ENCODE measurements at places on chromosomes 5 and 9.

DNA sequence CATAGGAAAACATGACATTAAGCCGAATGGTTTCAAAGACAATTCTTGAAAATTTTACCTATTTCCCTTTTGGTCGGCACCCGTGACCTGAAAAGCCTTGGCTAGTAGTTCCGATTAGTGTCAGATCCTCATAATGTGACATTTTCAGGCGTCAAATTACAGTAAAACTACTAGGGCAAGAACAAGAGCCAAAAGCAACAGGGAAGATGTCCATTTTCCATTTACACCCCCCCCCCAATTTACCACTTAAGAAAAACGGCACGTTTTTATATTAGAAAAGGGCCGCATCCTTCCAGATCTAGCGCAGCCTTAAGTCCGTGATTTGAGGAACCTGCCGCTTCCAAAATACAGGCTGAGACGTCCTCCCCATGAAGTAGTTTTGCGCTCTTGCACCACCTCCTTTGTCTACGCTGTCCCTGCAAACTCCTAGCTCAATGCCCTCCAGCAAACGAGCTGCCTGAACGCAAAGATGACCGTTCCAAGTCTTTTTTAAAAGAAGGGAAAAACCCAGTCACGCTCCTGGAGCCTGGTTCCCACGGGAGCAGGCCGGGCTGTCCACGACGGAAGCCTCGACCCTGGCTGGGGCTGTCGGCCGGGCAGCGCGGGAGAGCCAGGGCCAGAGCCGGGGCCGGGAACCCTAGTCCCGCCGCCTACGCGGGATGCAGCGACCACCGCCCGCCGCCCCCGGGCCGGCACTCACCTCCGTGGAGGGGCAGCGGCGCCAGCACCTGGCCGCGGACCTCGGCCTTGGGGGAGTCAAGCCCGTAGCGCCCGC lies 616 bp downstream of the RNF130 start:
- no peak for DNase-seq

- DNase-seq = no peak
Observed at GRCh38 chr9:78525986-78526560, 229.1 kb downstream of the PSAT1 start.

DNA sequence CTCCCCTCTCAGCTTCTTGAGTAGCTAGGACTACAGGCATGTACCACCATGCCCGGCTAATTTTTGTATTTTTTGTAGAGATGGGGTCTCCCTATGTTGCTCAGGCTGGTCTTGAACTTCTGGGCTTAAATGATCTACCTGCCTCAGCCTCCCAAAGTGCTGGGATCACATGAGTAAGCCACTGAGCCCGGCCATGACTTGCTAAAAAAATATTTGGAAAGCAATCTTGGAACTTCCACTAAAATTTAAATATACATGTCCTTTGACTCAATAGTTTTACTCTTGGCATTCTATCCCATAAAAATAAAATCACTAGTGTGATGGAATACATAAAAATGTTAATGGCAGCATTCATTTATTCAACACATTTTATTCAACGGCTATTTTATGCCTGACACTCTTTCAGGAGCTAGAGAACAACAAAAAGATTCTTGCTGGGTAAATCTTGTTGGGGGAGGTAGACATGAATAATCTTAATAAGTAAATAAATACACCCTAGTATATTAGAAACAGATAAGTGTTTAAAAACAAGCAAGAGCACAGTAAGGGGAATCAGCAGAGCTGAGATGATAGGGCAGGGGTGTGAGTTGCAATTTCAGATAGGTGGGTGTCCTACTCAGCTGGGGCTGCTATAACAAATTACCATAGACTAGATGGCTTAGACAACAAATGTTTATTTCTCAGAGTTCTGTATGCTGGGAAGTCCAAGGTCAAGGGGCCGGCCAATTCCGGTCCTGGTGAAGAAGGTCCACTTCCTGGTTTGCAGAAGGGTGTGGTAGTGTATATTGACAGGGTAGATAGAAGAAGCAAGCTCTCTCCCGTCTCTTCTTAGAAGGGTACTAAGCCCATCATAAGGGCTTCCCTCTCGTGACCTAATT lies 50.7 kb downstream of the KCNV2 start:
- DNase-seq = no peak

- DNase-seq = no peak
Observed at GRCh38 chr9:14342736-14343135, 28.8 kb upstream of the NFIB start.

DNA sequence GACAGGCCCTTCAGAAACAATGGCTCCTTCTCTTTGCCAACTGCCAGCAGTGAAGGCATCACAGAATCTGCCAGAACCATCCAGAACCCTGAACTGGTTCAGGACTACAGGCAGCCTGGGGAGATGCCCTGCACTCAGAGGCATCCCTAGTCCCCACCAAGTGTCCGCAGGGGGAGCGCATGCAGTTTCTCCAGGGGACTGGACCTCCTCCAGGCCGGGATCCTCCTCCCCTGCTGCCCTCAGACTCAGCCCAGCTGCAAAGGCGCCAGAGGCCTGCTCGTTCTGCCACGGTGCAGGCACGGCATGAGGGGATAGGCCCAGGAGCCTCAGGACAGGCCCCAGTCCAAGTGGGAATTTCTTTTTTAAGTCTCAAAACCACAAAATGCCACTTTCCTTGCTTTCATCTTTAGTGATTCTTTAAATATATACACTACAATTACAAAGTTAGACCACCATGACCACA lies 72.0 kb downstream of the SEMA4D start:
- DNase-seq = no peak

DNA sequence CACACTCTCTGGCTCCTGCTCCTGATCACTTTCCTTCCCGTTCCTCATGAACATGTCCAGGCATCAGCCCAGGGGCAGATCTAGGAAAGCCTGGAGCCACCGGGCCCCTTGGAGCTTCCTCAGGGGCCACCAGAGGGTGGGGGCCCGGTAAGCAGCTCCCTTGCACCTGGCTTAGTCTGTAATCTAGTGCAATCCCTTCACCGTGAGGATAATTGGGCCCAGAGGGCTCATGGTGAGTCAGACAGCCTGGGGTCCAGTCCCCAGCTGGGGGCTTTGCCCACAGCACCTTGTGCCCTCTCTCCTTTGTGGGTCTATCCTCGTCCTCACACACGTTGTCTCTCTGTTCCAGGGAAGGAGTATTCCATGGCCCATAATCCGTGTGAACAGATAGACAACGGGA lies 10.4 kb upstream of the ALDH1B1 start:
- DNase-seq = peak; percentile 38

DNA sequence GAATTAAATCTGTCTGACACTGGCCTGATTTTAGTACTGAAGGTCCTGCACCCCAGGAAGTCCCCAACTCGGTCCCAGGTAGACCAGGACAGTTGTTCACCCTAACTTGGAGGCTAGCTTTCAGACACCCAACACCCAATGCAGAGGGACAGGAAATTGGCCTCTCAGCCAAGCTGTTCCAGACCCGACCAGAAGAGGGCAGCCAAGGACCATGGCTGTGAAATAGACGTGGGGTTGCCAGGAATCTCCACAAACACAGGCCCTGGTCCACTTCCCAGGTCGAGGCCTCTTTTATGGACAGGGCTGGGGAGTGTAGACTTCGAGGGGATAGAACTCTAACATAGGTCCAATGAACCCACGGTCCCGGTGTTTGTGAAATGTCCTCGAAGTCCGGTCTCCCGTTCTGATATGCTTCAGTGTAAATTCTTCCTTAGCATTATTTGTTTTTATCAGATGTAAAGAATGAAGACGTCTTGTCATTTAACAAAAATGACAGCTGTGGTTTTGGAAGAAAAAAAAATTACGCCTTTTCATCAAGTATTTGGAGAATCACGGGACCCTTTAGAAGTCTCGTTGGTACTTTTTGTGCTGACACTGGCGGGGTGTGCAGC lies 260.3 kb upstream of the ADAMTS16 start:
- DNase-seq = peak; percentile 62

- no peak for DNase-seq
Observed at GRCh38 chr5:91645347-91645746, 262.2 kb upstream of the ARRDC3 start.

- no peak for DNase-seq
Observed at GRCh38 chr5:181232593-181232992, 9.5 kb downstream of the TRIM41 start.

DNA sequence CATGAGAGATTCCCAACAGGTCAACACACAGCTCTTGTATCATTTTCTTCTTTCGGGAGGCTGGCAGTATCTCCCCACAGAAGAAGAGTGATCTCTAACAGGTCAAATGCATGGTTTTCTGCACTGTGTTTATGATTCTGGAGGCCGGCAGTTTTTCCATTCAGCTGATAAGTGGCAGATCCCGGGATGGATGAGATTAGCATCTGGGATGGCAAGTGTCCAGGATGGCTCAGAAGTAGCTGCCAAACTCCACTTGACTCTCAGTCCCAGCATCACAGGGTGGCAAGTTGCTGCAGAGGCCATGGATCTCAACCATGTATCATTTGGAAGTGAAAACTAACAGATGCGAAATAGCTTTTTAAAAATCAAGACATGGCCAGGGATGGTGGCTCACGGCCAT lies 97.8 kb upstream of the SLC44A1 start:
- no peak for DNase-seq

- no peak for DNase-seq
Observed at GRCh38 chr5:148177207-148177606, 8.9 kb downstream of the SPINK14 start.

GRCh38 chr5:156378159-156378558 lies 51.2 kb downstream of the SGCD start:
- no peak for DNase-seq

GRCh38 chr9:135310134-135310533 lies 169.4 kb upstream of the PPP1R26 start:
- no peak for DNase-seq

DNA sequence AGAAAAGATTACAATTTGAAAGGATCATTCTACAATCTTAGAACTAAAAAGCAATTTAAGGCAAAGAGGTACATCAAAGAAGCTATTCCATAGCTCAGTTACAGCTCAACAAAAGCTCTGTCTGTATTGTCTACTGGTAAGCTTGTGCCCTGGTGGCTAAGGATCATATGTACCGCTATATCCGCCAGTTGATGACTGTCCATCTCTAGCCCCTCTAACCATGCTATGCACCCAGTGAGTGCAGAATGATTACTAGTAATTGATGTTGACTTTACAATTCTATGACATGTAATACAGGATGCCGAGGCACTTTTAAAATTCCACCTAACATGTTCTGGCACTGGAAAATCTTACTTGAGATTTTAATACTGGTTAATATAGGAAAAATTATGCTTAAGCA lies 13.1 kb downstream of the LOX start:
- no peak for DNase-seq

DNA sequence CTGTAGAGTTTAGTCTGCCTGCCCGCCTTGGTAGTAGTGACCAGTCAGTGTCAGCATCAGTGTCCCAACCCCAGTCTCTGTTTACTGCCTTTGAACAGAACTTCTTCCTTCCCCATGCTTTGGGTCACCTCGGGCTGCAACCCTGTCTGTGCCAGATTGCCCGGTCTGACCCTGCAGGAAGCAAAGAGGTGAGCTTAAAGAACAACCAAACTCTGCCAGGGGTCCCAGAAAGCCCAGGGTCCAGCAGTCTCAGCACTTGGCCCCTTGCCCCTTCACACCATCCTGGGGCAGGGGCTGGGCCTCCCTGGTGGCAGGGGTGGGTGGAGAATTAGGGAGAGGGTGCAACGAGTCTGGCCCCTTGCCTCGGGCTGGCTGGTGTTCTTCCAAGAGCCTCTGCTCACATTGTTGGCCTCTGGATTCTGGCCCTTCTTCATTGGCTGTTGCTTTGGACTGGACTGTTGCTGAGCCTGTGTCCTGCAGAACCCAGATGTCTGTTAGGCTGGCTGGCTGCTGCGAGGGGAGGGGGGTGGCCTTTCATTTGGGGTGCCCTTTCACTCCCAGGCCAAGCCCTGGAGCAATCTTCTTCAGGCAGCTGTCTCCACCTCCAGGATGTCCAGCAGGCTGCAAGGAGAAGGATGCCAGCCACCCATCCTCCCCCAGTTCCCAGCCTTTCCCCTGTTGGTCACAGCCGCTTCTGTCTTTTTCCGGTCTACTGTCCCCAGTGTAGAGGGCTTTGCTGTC lies 51.2 kb downstream of the SAR1B start:
- no peak for DNase-seq

GRCh38 chr5:63962279-63962678 lies at the start of gene HTR1A:
Gene HTR1A (minus strand): TSS chr5:63962445. CDS start chr5:63961719, 726 bp downstream.
- DNase-seq = no peak

- no peak for DNase-seq
Observed at GRCh38 chr5:101608322-101608721, 687.8 kb downstream of the SLCO4C1 start.

DNA sequence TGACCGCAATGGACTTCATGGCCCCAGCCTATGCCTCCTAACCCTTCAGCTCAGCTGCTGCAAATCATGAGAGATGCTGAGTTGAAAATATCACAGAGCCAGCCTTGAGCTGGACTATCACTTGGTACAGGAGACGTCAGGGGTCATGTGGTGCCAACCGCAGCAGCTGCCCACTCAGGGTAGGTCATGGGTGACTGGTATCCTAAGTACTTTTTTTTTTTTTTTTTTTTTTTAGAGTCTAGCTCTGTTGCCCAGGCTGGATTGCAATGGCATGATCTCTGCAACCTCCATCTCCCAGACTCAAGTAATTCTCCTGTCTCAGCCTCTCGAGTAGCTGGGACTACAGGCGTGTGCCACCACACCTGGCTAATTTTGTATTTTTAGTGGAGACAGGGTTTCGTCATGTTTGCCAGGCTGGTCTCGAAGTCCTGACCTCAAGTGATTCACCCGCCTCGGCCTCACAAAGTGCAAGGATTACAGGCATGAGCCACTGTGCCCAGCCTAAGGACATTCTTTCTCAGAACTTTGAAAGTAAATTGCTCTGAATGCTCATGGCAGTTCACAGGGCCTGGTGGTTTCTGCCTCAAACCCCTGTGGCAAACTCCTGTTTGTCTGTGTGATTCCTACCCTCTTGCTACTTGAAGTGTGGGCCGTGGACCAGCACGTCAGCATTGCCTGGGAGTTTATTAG lies 21.3 kb downstream of the WWC1 start:
- no peak for DNase-seq

DNA sequence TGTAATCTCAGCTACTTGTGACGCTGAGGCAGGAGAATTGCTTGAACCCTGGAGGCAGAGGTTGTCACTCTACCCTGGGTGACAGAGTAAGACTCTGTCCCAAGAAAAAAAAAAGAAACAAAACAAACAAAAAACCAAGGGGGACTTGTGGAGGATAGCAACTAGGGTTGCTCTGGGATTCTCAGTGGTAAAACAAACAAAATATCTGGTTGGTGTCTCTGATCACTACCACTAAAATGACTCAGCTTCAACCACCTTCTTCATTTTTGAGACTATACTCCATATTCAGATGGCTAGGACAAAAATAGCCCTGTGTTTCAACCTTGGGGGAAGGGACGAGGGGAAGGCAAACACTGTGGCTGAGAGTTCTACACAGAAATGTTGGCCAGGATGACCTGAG lies 110.3 kb downstream of the ARRDC3 start:
- no peak for DNase-seq

- DNase-seq = no peak
Observed at GRCh38 chr9:83972286-83972685, 7.7 kb downstream of the HNRNPK start.

GRCh38 chr5:40960037-40960436 lies 50.7 kb downstream of the C7 start:
- DNase-seq = no peak

GRCh38 chr9:121841771-121842611 lies 190.6 kb downstream of the DAB2IP start:
- no peak for DNase-seq
